Effector memory CD4-positive, alpha-beta T cell (primary cell): ENCODE measurements at places on chromosomes 11 and 22.
A peak's percentile ranks its signal among the peaks of the same experiment; 100 is the strongest.

GRCh38 chr11:22775248-22775647 is 54.4 kb downstream of the SVIP start:
- no peak overlapping the region for H3K27ac ChIP-seq
- H3K4me1 ChIP-seq = no peaks in the 10 kb centered on the region
- H3K27me3 ChIP-seq = no peaks in the 10 kb centered on the region
- no peak for DNase-seq
- no peak overlapping the region for H3K4me3 ChIP-seq
- H3K36me3 ChIP-seq = no peaks in the 10 kb centered on the region

- no peaks in the 10 kb centered on the region for H3K27me3 ChIP-seq
- no peak overlapping the region for H3K27ac ChIP-seq
- DNase-seq = no peak
- no peaks in the 10 kb centered on the region for H3K4me1 ChIP-seq
- peaks cover 36% of the 10 kb centered on the region for H3K36me3 ChIP-seq
These were observed 14.7 kb downstream of the DEPDC5 start for GRCh38 chr22:31768422-31769059.

GRCh38 chr11:44140372-44140771 is 44.9 kb downstream of the EXT2 start:
- H3K27ac ChIP-seq = no peak overlapping the region
- DNase-seq = no peak
- H3K4me1 ChIP-seq = no peaks in the 10 kb centered on the region
- no peaks in the 10 kb centered on the region for H3K27me3 ChIP-seq
- H3K4me3 ChIP-seq = no peak overlapping the region

GRCh38 chr22:48574776-48575617 is 1252.7 kb downstream of the BRD1 start:
- no peak for DNase-seq
- H3K4me1 ChIP-seq = no peaks in the 10 kb centered on the region
- no peaks in the 10 kb centered on the region for H3K36me3 ChIP-seq
- H3K27me3 ChIP-seq = peaks cover 13% of the 10 kb centered on the region
- no peak overlapping the region for H3K27ac ChIP-seq

DNA sequence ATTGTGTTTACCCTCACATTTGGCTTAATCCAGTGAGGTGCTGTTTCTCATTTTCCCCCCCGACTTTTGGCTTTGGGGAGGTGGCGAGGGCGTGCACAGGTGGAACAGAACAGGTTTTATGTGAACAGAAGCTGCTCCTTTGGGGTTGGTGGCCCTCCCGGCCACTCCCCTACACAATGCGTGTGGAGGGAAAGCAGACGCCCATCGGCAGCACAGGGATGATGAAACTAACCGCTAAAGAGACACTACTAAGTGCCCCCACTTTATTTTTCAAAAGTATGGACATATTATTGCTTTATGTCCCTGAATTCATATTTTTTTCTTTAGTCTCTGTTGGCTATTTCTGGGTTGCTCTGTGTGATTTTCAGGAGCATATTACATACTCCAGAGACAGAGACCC is 160.9 kb downstream of the ENTHD1 start:
- H3K4me1 ChIP-seq = no peaks in the 10 kb centered on the region
- H3K27ac ChIP-seq = no peak overlapping the region
- H3K36me3 ChIP-seq = no peaks in the 10 kb centered on the region
- no peaks in the 10 kb centered on the region for H3K27me3 ChIP-seq
- H3K4me3 ChIP-seq = no peak overlapping the region
- no peak for DNase-seq

- no peak overlapping the region for H3K27ac ChIP-seq
- no peak for DNase-seq
- H3K4me1 ChIP-seq = no peaks in the 10 kb centered on the region
- H3K4me3 ChIP-seq = no peak overlapping the region
- H3K27me3 ChIP-seq = no peaks in the 10 kb centered on the region
These were observed 241.8 kb upstream of the ARHGAP42 start for GRCh38 chr11:100445231-100445735.

DNA sequence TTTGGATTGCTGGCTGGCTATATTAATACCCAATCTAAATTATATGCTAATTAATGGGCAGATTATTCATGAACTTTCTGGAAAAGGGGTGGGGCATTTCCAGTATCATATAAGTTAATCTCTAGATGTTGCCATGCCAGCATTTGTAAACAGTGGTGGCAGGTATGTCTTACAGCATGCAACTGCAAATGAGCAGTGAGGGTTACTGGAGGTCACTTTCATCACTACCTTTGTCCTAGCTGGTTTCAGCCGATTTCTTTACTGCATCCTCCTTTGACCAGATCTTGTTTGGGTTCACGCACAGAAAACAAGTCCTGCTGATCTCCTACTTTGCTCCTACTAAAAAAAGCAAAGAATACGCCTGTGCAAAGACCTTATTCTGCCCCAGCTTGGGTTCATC is 89.1 kb upstream of the USP47 start:
- H3K4me1 ChIP-seq = no peaks in the 10 kb centered on the region
- no peak overlapping the region for H3K4me3 ChIP-seq
- no peak for DNase-seq
- no peak overlapping the region for H3K27ac ChIP-seq

GRCh38 chr11:106523171-106523570 is 445.7 kb downstream of the AASDHPPT start:
- no peak overlapping the region for H3K27ac ChIP-seq
- no peaks in the 10 kb centered on the region for H3K36me3 ChIP-seq
- no peak for DNase-seq
- no peak overlapping the region for H3K4me3 ChIP-seq

GRCh38 chr11:80635178-80635577 is 1194.3 kb upstream of the TENM4 start:
- no peak for DNase-seq
- no peak overlapping the region for H3K4me3 ChIP-seq
- H3K36me3 ChIP-seq = no peaks in the 10 kb centered on the region
- H3K27me3 ChIP-seq = no peaks in the 10 kb centered on the region
- no peak overlapping the region for H3K27ac ChIP-seq

GRCh38 chr22:39839917-39840510 is 53.5 kb downstream of the ENTHD1 start:
- H3K27ac ChIP-seq = no peak overlapping the region
- DNase-seq = no peak
- H3K27me3 ChIP-seq = no peaks in the 10 kb centered on the region
- no peaks in the 10 kb centered on the region for H3K36me3 ChIP-seq
- H3K4me1 ChIP-seq = no peaks in the 10 kb centered on the region

- no peak overlapping the region for H3K4me3 ChIP-seq
- H3K4me1 ChIP-seq = peaks cover 5% of the 10 kb centered on the region
- peaks cover 27% of the 10 kb centered on the region for H3K36me3 ChIP-seq
- H3K27me3 ChIP-seq = no peaks in the 10 kb centered on the region
These were observed 133.7 kb downstream of the ETS1 start for GRCh38 chr11:128453444-128454336.

DNA sequence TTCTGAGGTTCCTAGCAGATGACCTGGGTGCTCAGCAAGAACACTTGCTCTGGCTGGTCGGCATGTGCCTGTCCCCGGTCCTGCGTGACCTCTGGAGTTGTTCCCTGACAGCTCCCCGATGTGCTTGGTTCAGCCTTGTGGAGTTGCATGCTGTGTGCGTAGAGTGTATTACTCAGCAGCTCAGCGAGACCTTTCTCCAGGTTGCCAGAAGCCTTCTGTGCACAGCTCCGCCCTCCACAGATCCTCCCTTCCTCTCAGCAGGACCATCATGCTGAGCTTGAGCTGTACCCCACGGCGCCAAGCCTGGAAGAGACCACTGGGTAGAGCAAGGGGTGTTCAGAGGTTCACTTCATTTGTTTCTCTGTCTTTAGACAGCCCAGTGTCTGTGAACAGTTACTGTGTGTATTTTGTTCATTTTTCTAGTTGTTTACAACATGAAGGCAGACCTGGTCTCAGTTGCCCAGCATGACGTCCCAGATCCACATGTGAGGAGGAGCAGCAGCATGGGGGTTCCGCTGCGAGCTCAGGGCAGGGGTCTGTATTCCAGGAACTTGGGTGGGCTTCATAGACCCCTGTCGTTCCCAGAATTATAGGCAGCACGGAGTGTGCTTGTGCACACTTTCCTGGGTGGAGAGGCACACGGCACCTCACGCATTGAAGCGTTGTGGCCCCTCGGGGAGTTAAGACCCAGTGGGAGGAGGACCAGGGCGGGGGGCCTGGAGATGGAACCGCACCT is 148.6 kb downstream of the IGLL1 start:
- no peaks in the 10 kb centered on the region for H3K36me3 ChIP-seq
- H3K4me3 ChIP-seq = no peak overlapping the region
- H3K27me3 ChIP-seq = no peaks in the 10 kb centered on the region
- DNase-seq = no peak
- no peak overlapping the region for H3K27ac ChIP-seq
- H3K4me1 ChIP-seq = no peaks in the 10 kb centered on the region

DNA sequence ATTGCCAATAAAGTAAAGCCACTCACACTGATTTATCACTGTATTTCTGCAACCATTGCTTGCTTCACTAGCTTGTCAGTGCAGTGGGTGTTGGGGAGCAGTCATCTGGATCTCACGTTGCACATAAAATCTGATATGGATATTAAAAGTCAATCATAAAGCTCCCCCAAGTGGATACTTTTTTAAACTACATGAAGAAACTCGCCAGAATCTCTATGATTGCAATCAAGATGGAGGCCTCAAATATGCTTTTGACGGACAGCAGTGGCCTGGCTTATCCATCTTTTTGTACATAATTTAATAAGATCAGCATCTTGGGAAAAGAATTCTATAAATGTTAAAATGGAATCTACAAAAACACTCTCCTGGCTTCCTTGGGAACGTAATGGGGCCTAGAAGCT is 137.7 kb downstream of the WT1 start:
- no peaks in the 10 kb centered on the region for H3K27me3 ChIP-seq
- H3K36me3 ChIP-seq = no peaks in the 10 kb centered on the region

- no peak overlapping the region for H3K27ac ChIP-seq
- no peaks in the 10 kb centered on the region for H3K36me3 ChIP-seq
- H3K4me1 ChIP-seq = no peaks in the 10 kb centered on the region
These were observed 12.7 kb downstream of the SLC15A3 start for GRCh38 chr11:60939301-60939700.

- H3K36me3 ChIP-seq = peaks cover 10% of the 10 kb centered on the region
- peak; percentile 86 for DNase-seq
- H3K27me3 ChIP-seq = no peaks in the 10 kb centered on the region
- H3K4me3 ChIP-seq = peak within 1 kb of the TSS; percentile 100
- H3K27ac ChIP-seq = peak within 1 kb of the TSS; percentile 87
- H3K4me1 ChIP-seq = peaks cover 22% of the 10 kb centered on the region
These were observed at the start of gene FBXO3 for GRCh38 chr11:33773987-33774735. Gene FBXO3 (minus strand): TSS chr11:33774520. CDS start chr11:33774497, 23 bp downstream.

DNA sequence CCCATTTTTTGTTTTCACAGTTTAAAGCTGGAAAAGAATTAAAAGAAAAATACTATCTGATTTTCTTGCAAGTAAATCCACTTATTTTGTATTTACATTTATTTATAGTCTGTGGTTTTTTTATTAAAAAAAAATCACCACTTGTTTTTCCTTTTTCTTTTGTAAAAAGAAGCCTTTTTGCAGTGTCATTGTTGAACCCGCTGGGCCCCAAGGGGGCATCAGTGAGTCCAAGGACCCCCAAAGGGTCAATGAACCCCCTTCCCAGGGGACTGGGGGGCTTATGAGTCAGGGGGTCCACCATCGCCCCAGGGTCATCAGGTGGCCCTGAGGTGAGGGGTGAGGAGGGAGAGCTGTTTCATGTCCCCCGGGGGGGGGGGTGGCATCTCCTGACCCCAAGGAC is 34.0 kb upstream of the EIF3D start:
- no peak overlapping the region for H3K27ac ChIP-seq
- no peak for DNase-seq
- H3K4me3 ChIP-seq = no peak overlapping the region

- H3K4me3 ChIP-seq = no peak overlapping the region
- no peaks in the 10 kb centered on the region for H3K4me1 ChIP-seq
- no peaks in the 10 kb centered on the region for H3K36me3 ChIP-seq
- no peak for DNase-seq
- no peaks in the 10 kb centered on the region for H3K27me3 ChIP-seq
- H3K27ac ChIP-seq = no peak overlapping the region
These were observed 83.0 kb downstream of the ALX4 start for GRCh38 chr11:44226945-44227344.

DNA sequence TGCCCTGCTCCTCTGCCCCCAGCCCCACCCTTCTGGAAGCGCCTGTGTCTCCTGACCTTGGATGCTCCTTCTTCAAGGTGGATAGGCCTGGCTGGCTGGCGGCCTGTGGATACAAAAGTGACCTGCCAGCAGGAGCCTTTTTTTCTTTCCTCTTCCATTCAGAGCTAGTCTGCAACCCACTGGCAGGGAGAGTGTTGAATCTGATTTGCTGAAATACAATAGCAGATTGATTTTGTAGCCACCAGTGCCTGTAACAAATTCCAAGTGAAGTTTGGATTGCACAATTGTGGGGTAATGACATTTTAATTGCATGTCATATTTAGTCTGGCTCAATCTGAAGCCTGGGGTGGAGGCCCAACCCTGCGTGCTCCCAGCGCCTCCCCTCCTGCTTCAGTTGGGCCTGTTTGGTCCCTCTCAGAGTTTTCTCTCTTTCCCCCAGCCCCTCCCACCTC is 97.2 kb downstream of the GRIK4 start:
- no peaks in the 10 kb centered on the region for H3K4me1 ChIP-seq
- no peaks in the 10 kb centered on the region for H3K36me3 ChIP-seq

GRCh38 chr22:23574877-23575276 is 5.2 kb downstream of the IGLL1 start:
- no peaks in the 10 kb centered on the region for H3K4me1 ChIP-seq
- H3K36me3 ChIP-seq = no peaks in the 10 kb centered on the region
- no peak overlapping the region for H3K27ac ChIP-seq
- DNase-seq = no peak
- no peak overlapping the region for H3K4me3 ChIP-seq
- peaks cover 5% of the 10 kb centered on the region for H3K27me3 ChIP-seq

GRCh38 chr11:106745941-106746340 is 272.3 kb downstream of the GUCY1A2 start:
- no peak overlapping the region for H3K4me3 ChIP-seq
- H3K27me3 ChIP-seq = no peaks in the 10 kb centered on the region
- H3K27ac ChIP-seq = no peak overlapping the region
- no peak for DNase-seq
- no peaks in the 10 kb centered on the region for H3K36me3 ChIP-seq

- H3K27me3 ChIP-seq = no peaks in the 10 kb centered on the region
- no peak overlapping the region for H3K27ac ChIP-seq
- H3K4me1 ChIP-seq = no peaks in the 10 kb centered on the region
- H3K4me3 ChIP-seq = no peak overlapping the region
- H3K36me3 ChIP-seq = no peaks in the 10 kb centered on the region
These were observed 59.5 kb upstream of the AMOTL1 start for GRCh38 chr11:94708642-94709041.

DNA sequence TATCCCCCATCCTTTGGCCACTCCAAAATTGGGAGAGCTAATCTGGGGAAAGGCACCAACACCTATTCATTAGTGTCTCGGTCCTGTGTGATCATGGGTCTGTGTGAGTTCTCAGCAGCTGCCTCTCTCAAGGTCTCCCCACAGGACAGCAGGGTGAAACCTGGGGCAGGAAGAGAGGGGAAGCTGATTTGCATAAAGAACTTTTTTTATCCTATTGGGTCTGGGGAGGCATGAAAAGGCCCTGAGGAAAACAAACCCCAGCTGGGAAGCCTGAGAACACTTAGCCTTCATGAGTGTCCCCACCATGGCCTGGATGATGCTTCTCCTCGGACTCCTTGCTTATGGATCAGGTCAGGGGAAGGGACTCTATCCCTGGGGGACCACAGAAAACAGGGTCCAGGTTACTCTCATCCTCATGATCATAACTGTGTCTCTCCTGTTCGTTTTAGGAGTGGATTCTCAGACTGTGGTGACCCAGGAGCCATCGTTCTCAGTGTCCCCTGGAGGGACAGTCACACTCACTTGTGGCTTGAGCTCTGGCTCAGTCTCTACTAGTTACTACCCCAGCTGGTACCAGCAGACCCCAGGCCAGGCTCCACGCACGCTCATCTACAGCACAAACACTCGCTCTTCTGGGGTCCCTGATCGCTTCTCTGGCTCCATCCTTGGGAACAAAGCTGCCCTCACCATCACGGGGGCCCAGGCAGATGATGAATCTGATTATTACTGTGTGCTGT is 116.0 kb upstream of the TOP3B start:
- H3K4me1 ChIP-seq = no peaks in the 10 kb centered on the region
- no peak overlapping the region for H3K4me3 ChIP-seq
- no peak for DNase-seq
- H3K36me3 ChIP-seq = no peaks in the 10 kb centered on the region
- no peaks in the 10 kb centered on the region for H3K27me3 ChIP-seq
